CD8-positive, alpha-beta memory T cell (primary cell): ENCODE measurements at places on chromosomes 3 and 15. TPM values are rescaled to one million over a fixed set of nuclear protein-coding genes. Genes with fewer than 3 reads are reported as not detected.

ST3GAL6 gene
- 0.31 TPM for total RNA-seq

- no peaks in the 10 kb centered on the region for H3K27me3 ChIP-seq
- H3K4me3 ChIP-seq: no peak overlapping the region
- no peak for DNase-seq
- no peaks in the 10 kb centered on the region for H3K4me1 ChIP-seq
- H3K36me3 ChIP-seq: no peaks in the 10 kb centered on the region
Observed at GRCh38 chr3:129205109-129205832, 21.6 kb upstream of the CNBP start.

- no peak for DNase-seq
- no peaks in the 10 kb centered on the region for H3K36me3 ChIP-seq
- H3K27me3 ChIP-seq: no peaks in the 10 kb centered on the region
- no peaks in the 10 kb centered on the region for H3K4me1 ChIP-seq
- H3K27ac ChIP-seq: no peak overlapping the region
- no peak overlapping the region for H3K4me3 ChIP-seq
Observed at GRCh38 chr3:60228823-60229222, 1022.4 kb downstream of the FHIT start.

DNA sequence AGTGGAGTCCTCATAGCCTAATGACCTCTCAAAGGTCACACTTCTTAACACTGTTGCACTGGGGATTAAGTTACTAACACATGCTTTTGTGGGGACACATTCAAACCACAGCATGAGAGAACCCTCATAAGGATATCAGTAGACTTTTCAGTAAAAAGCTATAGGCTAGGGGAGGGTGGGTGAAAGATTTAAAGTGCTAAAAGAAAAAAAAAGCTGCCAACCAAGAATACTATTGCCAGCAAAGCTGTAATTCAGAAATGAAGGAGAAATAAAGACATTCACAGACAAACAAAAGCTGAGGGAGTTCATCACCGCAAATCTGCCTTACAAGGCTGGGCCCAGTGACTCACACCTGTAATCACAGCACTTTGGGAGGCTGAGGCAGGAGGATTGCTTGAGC lies 50.4 kb upstream of the PRSS50 start:
- H3K27ac ChIP-seq: no peak overlapping the region
- DNase-seq: no peak
- no peak overlapping the region for H3K4me3 ChIP-seq
- H3K36me3 ChIP-seq: no peaks in the 10 kb centered on the region

ATP13A5 gene
- not detected for total RNA-seq

DNA sequence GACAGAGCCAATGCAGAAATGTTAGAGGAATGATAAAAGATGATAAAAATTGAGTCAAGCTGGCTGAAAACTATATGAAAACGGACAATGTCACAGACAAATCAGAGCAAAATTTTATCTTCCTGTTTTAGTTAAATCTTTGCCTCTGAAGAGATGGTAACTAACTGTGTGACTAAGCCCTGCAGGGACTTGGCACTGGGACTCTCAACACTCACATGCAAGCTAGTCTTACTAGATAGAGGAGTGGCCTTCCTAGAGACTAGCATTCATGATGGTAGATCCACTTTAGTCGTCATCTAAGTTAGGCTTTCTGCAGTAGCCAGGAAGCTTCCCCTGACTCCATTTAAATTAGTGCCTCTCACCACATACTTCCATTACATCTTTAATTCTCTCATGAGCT lies 4.1 kb downstream of the CCDC191 start:
- H3K27ac ChIP-seq: no peak overlapping the region
- no peaks in the 10 kb centered on the region for H3K36me3 ChIP-seq
- H3K4me1 ChIP-seq: peaks cover 10% of the 10 kb centered on the region
- H3K27me3 ChIP-seq: no peaks in the 10 kb centered on the region

TMEM40 gene
- not detected for total RNA-seq

GRCh38 chr3:114439284-114439683 lies 145.5 kb downstream of the TIGIT start:
- H3K27ac ChIP-seq: no peak overlapping the region
- H3K36me3 ChIP-seq: no peaks in the 10 kb centered on the region
- no peak overlapping the region for H3K4me3 ChIP-seq
- H3K27me3 ChIP-seq: no peaks in the 10 kb centered on the region
- DNase-seq: no peak

DNA sequence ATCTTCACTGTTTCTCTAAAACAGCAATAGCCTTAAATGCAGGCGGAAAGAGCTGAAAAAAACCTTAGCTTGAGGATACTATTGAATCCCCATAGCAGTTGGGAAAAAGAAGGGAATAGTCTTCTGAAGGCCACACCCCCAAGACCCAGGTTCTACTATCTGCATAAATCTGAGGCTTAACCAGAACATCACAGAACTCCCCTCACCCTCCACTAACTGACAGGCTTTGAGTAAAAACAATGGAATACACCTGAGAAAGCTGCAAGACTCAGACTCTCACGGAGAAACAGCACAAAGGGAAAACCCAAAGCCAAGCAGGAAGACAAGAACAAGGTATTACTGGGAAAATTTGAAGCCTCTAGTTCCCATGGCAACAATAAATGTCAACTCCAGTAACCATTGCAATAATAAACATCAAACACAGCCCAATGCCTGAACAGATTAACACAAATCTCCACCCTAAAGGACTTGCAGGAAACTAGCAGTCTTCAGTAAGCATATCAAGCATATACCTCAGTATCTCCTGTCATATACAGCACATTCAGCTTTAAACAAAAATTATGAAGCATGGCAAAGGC lies 56.4 kb downstream of the TMCC1 start:
- H3K27me3 ChIP-seq: no peaks in the 10 kb centered on the region
- DNase-seq: no peak
- H3K4me1 ChIP-seq: no peaks in the 10 kb centered on the region
- no peak overlapping the region for H3K27ac ChIP-seq
- H3K4me3 ChIP-seq: no peak overlapping the region
- no peaks in the 10 kb centered on the region for H3K36me3 ChIP-seq

- DNase-seq: no peak
- no peaks in the 10 kb centered on the region for H3K36me3 ChIP-seq
- H3K4me3 ChIP-seq: no peak overlapping the region
Observed at GRCh38 chr3:127667119-127667681, 5.6 kb upstream of the ABTB1 start.

- peaks cover 31% of the 10 kb centered on the region for H3K4me1 ChIP-seq
- H3K36me3 ChIP-seq: no peaks in the 10 kb centered on the region
- no peak overlapping the region for H3K4me3 ChIP-seq
- H3K27me3 ChIP-seq: no peaks in the 10 kb centered on the region
- H3K27ac ChIP-seq: no peak overlapping the region
Observed at GRCh38 chr3:39260957-39261356, 18.9 kb downstream of the CX3CR1 start.

GRCh38 chr3:100893108-100893507 lies 100.1 kb downstream of the ABI3BP start:
- no peaks in the 10 kb centered on the region for H3K27me3 ChIP-seq
- H3K27ac ChIP-seq: no peak overlapping the region
- no peak overlapping the region for H3K4me3 ChIP-seq
- no peaks in the 10 kb centered on the region for H3K36me3 ChIP-seq
- no peak for DNase-seq

NR2F2 gene
- not detected for total RNA-seq

DNA sequence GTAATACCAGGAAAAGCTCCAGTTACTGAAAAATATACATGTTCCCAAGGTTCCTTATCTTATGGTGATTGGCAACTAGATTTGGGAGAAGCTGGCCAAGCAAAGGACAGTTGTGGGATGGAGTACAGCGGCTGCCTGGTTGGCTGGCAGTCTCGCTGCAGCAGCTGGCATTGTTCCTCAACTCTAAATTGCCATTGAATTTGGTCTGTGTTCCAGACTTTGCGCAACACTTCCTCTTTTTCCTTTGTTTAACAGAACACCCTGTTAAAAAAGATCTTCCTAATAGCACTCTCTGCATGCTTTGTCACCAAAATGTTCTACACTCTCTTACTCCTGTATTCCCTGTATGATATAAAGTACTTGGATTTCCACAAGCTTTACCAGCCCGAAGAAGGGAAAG lies 420.6 kb upstream of the RBMS3 start:
- H3K4me3 ChIP-seq: no peak overlapping the region
- no peak overlapping the region for H3K27ac ChIP-seq
- no peaks in the 10 kb centered on the region for H3K4me1 ChIP-seq
- H3K27me3 ChIP-seq: no peaks in the 10 kb centered on the region
- no peaks in the 10 kb centered on the region for H3K36me3 ChIP-seq

GRCh38 chr3:22372292-22373062 lies 621.5 kb upstream of the ZNF385D start:
- H3K27me3 ChIP-seq: no peaks in the 10 kb centered on the region
- no peaks in the 10 kb centered on the region for H3K4me1 ChIP-seq
- no peak overlapping the region for H3K4me3 ChIP-seq
- DNase-seq: no peak
- H3K36me3 ChIP-seq: no peaks in the 10 kb centered on the region
- H3K27ac ChIP-seq: no peak overlapping the region

ADCY5 gene
- total RNA-seq: not detected

GRCh38 chr15:76951220-76951619 lies 19.7 kb downstream of the RCN2 start:
- no peaks in the 10 kb centered on the region for H3K27me3 ChIP-seq
- H3K27ac ChIP-seq: no peak overlapping the region
- H3K4me3 ChIP-seq: no peak overlapping the region
- H3K36me3 ChIP-seq: no peaks in the 10 kb centered on the region
- H3K4me1 ChIP-seq: peaks cover 3% of the 10 kb centered on the region

CELF6 gene
- 0.68 TPM for total RNA-seq

DNA sequence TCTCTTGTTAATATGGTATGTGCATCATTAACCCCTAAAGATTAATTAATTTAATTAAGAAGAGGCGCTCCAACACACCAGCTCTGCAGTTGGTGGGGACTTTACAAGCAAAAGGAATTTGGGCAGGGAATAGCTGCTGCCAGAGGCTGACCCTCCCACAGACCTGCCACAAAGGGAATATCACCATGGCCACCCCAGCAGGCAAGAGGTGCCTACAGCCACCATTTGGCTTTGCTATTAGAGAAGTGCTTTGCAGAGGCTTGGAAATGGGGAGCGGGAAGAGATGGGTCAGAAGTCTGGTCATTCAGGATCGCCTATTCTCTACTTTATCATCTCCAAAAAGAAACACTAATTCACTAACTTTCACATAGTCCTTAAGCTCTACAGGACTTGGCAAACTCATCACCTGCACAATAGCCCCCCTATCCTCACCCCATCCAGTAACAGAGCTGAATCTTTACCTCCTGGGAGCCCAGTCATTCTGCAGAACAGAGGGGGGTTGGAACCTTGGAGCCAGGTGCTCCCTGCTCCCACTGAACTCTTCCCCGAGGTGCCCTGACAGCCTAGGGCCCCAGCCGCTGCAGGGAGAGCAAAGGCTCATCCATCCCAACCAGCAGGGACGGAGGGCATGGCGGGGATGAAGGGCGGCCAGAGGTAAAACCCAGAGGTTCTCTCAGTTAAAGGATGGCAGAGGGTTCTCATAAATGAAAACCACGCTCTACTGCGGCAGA lies 29.7 kb downstream of the LRIG1 start:
- no peak overlapping the region for H3K4me3 ChIP-seq
- H3K27ac ChIP-seq: no peak overlapping the region
- H3K4me1 ChIP-seq: peaks cover 23% of the 10 kb centered on the region
- H3K36me3 ChIP-seq: no peaks in the 10 kb centered on the region
- DNase-seq: no peak

GRCh38 chr3:64417816-64418215 lies 192.6 kb upstream of the PRICKLE2 start:
- no peaks in the 10 kb centered on the region for H3K4me1 ChIP-seq
- H3K27ac ChIP-seq: no peak overlapping the region

GRCh38 chr3:173753593-173753992 lies 356.0 kb downstream of the NLGN1 start:
- no peaks in the 10 kb centered on the region for H3K4me1 ChIP-seq
- DNase-seq: no peak
- no peaks in the 10 kb centered on the region for H3K36me3 ChIP-seq
- no peak overlapping the region for H3K27ac ChIP-seq

DNA sequence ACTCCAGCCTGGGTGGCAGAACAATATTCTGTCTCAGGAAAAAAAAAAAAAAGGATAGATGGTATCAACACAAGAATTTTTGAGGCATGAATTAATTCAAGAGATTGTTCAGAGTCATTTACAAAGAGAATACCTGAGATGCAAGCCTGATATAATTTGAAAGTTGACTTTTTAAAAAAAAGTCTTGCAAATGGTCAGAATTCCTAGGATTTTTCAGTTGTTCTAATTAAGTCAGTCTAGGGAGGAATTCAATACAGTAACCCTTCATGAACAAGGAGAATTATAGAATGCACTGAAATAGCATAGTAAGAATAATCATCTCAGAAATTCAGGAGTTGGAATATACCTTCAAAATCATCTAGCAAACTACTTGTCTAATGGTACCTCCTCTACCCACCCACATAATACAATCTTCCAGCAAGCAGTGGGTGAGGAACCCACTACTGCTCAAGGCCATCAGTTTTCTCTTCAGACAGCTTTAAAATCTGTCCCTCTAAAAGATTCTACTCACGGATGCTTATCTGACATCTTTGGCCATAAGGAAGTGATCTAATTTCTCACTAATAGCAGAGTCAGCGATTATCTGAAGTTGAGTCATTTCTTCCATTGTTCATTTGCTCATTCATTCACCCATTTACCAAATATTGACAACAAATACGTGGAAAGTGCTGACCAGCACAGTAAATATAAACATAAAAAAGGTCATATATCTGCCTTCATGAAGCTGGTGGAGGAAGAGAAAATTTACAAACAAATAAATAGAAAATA lies 159.6 kb downstream of the GREM1 start:
- no peak overlapping the region for H3K4me3 ChIP-seq
- H3K27ac ChIP-seq: no peak overlapping the region
- no peaks in the 10 kb centered on the region for H3K36me3 ChIP-seq
- no peaks in the 10 kb centered on the region for H3K4me1 ChIP-seq
- no peaks in the 10 kb centered on the region for H3K27me3 ChIP-seq

- no peaks in the 10 kb centered on the region for H3K27me3 ChIP-seq
- H3K36me3 ChIP-seq: peaks cover 3% of the 10 kb centered on the region
- H3K4me1 ChIP-seq: no peaks in the 10 kb centered on the region
Observed at GRCh38 chr3:33385423-33385822, 54.8 kb downstream of the UBP1 start.

DNA sequence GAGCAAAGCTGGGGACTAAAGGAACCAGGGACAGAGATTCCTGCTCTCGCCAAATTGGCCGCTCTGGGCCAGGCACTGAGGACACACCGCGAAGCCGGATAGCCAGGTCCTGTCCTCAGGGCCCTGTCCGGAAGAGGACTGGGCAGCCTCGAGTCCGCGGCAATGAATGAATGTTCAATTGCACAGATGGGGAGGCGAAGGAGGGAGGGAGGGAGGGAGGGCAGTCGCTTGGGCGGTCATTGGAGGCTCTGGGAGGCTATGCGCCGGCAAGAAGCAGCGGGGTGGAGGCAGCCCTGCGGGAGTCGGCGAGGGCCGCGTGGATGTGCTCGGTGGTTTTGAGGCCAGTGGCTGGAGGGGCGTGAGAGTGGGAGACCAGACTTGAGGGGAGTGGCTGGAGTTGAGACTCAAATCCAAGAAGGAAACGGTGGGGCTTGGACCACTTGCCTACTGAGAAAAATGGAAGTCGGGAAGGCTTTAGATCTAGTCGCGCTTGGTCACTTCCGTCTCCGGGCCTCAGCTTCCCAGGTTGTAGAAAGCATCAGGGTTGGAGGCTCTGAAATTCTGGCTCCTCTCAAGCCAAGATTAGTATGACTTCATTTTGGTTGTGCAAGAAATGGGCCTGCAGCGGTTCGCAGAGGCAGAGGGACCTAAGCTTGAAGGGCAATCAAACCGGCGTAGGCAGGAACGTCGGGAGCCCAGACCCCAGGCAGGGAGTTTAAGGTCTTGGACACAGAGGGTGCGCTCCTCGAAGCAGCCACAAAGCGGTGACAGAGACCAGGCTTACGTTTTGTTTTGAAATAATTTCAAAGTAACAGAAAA lies 21.1 kb upstream of the PLXND1 start:
- H3K27me3 ChIP-seq: no peaks in the 10 kb centered on the region
- peak overlapping the region; percentile 43 for H3K27ac ChIP-seq
- DNase-seq: peak; percentile 78
- no peaks in the 10 kb centered on the region for H3K36me3 ChIP-seq

SAMD7 gene
- total RNA-seq: not detected

PAQR9 gene
- not detected for total RNA-seq
